Breast epithelium (tissue), 4 donors: ENCODE measurements at places on chromosomes 6 and 20. TPM values are rescaled to one million over a fixed set of nuclear protein-coding genes. Genes with fewer than 3 reads are reported as not detected.

The MOG gene
- total RNA-seq = not detected

The RAMACL gene
- 13.4 TPM for total RNA-seq

DNA sequence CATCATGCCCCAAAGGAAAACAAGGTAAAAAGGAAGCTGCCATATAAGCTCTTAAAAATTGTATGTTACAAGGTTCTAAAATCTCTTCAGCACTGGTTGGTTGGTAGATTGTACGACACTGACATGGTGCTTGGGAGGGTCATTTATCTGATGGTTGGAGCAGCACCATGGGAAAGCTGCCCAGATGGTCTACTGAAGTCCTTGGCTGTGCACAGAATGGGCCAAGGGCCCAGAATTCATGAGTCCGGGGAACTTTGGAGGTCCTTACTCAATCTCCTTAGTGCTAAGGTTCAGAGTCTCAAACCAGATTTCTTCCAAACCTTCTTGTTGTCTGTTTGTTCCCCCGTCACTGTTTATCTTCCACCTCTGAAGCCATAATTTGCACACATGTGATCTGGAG, 314.4 kb downstream of the ESR1 start:
- DNase-seq = no peak

GRCh38 chr6:99306341-99306740, 43.1 kb downstream of the FAXC start:
- DNase-seq = no peak

- no peak for DNase-seq
Measured at GRCh38 chr6:14642842-14643241, 525.3 kb downstream of the CD83 start.

DNA sequence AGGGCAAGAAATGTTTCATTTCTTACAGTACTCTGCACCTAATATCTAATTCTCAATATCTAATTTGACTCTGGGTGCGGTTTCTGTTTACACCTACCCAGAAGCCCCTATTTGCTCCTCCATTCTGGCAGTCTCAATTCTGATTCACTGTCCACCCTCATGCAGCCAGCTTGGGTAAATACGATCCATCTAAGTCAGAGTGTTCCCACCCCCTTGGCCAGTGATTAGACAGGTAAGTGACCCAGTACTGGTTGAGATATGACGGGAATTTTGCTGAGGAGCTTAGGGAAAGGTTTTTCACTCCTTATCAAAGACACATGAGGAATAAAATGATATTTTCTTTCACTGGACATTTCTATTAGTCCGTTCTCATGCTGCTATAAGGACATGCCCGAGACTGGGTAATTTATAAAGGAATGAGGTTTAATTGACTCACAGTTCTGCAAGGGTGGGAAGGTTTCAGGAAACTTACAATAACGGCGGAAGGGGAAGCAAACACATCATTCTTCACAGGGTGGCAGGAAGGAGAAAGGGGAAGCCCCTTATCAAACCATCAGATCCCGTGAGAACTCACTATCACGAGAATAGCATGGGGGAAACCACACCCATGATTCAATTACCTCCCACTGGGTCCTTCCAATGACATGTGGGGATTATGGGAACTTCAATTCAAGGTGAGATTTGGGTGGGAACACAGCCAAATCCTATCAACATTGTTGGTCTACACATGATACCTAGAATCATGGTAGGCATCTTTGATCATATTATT, 29.4 kb downstream of the GLO1 start:
- no peak for DNase-seq

DNA sequence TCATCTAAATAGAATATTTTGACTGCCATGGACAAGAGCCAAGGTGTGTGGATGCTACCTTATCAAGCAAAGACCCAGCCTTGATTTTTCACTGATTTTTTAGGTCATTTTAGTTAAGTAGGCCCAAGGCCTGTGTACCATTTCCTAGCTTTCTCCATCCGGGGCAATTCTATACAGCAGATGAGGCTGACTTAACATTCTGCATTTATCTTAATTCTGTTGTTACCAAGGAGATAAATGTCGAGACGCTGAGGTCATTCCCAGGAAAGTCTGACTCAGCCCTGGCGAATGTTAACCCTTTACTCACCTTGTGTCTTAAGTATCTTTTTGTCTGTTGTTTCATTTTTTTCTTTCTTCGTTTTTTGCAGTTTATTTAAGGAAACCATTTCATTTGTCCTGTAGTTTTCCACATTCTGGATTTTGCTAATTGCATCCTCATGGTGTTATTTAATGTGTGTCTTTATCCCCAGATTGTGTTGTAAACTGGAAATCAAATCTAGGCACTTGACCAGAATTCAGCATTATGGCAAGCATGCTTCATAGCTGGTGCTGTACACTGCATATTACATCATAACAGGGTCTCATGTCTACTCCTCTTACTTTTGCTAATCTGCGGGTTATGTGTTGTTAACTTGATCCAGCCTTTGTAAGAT, 277.0 kb downstream of the CDKAL1 start:
- DNase-seq = no peak
